ENCODE measurements at places on chromosomes 6 and 20.

- no peak for DNase-seq
Observed at GRCh38 chr6:6002005-6002847, 4.5 kb downstream of the NRN1 start.

DNA sequence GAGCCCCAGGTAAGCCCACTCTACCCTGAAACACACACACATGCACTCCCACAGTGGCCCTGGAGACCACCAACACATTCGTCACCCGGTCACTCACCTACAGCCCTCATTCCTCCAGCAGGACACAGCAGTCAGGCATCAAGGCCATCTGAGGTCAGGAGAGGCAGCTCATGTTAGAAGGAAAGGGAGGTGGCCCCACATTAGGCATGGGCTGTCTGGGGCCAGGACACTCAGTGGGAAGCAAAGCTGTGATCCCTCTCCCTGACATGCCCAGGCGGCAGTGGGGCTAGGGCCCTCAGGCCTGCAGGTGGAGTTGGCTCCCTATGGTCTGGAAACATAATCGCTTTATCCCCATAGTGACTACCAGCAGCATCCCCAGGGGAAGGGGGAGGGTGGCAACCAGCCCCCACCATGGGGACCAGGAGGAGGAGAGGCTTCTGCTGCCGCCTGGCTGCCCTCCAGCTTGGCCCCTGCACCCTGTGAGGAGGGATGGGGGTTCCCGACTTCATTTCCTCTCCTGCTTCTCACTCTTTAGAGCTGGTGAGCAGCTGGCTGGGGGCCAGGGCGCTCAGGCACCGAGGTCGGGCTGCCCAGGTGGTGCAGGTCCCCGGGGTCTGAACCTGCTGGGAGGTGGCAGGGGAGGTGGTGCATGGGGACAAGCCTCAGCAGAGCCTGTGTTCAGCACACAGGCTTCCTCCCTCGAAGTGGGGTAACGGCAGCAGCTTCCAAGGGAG lies 76.6 kb upstream of the CST7 start:
- DNase-seq, result no peak

- no peak for DNase-seq
Observed at GRCh38 chr6:912871-913835, 220.2 kb upstream of the EXOC2 start.

DNA sequence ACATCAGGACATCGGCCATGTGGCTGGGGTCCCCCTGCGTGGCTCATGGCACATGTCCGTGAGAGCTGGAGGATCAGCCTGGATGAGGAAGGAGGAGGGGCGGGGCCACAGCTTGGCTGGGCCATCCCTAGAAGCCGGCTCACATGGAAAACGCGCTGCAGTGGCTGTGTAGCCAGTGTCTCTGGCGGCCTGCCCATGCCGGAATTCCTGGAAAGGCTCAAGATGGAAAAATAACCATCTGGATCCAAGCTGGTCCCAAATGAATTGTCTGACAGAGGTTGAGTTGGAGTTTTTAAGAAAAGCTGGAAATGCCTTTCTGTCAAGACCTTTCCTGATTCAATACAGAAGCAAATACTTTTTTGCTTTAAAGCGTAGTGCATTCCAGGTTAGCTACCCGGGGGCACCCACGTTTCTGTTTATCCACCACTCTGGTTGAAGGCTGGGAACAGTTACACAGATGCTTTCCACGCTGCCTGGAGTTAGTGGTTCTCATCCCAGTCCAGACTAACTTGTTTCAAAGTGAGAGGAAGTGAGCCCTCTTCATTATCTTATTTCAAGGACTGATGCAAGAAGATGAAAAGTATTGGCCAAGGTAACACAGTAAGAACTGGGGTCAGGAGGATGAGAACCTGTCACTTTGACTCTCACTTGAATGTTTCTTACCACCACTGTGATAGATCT lies 99.0 kb downstream of the GMPR start:
- no peak for DNase-seq

GRCh38 chr20:43936805-43937204 lies 22.2 kb downstream of the TOX2 start:
- DNase-seq, result no peak

DNA sequence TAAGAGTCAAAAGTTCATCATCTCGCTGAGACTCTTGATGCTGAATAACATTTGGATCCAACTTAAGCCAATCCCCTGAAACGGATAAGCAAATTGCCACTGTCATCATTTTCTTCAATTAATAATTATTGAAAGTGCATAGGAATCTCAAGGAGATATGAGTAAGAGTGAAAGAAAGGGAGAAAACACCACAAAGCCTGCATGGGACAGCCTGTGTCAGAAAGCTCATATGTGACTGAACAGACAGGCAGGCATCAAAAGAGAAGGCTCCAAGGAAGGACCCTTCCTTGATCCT lies 13.3 kb downstream of the ATXN1 start:
- DNase-seq, result no peak

GRCh38 chr6:126252154-126252553 lies 87.8 kb upstream of the CENPW start:
- DNase-seq, result no peak

- DNase-seq, result no peak
Observed at GRCh38 chr6:70520575-70520974, 46.2 kb upstream of the SDHAF4 start.

- DNase-seq, result no peak
Observed at GRCh38 chr6:89807581-89807980, 12.0 kb downstream of the MDN1 start.

DNA sequence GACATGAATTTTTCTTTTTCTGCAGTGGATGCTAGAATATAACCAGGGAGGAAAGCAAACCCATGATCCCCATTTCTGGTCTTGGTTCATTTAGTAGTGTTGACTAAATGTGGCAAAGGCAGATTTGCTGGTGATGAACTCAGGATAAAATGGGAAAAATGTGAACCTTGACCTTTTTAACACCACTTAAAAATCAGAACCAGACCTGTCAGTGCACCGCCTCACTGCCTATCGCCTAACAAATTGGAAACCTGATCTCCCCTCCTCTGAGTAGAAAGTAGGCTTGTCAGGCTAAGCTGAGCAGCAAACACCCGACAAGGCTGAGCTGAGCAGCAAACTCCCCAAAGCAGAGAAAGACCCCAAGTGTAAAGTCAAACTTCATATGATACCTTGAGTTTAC lies 254.8 kb downstream of the FOXC1 start:
- no peak for DNase-seq

- no peak for DNase-seq
Observed at GRCh38 chr6:6386010-6386409, 65.5 kb upstream of the F13A1 start.

- no peak for DNase-seq
Observed at GRCh38 chr6:27517238-27517637, 44.3 kb upstream of the ZNF184 start.

DNA sequence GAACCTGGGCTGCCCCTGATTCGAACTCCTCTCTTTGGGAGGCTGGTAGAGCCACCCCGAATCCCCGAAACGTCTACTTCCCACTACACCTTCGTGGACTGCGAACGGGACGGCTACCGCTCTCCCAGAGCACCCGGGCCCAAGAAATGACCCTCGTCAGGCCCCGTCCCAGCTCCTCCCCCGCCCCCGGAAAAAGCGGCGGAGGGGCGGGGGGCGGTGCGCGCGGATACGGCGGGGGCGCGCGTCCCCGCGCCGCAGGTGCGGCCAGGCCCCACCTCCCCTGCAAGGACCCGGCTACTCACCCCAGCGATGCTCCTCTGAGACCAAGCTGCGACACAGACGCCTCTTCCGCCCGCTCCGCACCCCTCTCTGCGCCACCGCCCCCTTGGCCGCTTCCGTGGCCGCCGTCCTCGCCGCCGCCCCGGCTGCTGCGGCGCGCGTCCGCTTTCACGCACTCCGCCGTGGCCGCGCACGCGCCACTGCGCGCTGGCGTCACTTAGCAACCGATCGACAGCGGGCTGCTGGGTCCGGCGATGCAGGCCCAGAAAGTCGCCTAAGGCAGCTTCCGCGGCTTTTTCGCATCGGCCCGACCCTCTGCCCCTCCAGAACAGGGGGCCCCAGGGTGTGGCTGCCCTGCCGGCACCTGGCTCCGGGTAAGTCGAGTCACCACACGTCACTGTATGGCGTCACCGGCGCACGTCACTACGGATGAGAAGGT lies at the start of gene BTBD9:
BTBD9 (minus strand) TSS at position 432 of the 718 bp plus-strand sequence.
- peak; percentile 85 for DNase-seq

DNA sequence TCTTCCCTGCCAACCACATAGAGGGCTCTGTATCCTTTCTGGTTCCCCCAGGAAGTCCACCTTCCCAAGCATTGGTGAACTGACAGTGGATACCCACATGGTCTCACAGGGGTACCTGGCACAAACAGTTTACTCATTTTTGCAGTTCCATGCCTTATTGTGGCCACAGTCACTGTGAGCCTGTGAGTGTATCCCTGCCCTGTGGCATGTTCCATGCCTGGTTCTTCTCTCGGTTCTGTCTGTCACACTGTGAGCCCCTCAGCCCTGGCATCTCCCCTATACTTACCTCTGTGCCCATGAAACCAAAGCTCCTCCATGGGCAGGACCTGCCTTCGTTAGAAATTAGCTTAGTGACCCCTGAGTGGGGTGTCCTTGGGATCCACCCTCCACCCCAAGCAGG lies 107.8 kb downstream of the TOX2 start:
- no peak for DNase-seq

DNA sequence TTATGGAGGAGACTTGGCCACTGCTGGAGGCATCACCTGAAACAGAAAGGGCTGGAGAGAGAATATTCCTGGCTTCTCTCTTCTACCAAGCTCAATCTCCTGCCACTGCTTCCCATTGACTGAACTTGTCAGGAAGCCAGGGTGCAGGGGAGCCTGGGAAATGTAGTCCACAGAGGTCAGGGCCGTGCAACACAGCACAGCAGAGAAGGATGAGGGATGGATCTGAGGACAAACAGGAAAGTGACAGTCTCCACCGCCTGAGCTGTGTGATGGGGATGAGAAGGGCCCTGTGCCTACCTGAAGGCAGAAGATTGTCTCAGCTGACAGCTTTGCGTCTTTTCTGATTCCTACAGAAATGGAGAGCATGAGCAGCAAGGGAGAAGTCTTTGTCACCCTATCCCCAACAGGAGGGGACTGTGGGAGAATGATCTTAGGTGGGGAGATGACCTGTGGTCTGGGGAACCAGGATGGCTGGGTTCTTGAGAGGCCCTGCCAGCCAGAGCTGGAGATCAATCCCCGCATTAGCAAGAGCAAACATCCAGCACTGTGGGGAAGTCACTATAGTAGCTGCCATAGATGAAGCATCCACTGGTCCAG lies 114.2 kb downstream of the SNX5 start:
- DNase-seq, result no peak

- peak; percentile 47 for DNase-seq
Observed at GRCh38 chr6:125301435-125302391, at the start of gene HDDC2. HDDC2 (minus strand) TSS chr6:125301967; CDS start chr6:125301932, 35 bp downstream.

- no peak for DNase-seq
Observed at GRCh38 chr6:111591370-111591900, 14.2 kb downstream of the TRAF3IP2 start.

DNA sequence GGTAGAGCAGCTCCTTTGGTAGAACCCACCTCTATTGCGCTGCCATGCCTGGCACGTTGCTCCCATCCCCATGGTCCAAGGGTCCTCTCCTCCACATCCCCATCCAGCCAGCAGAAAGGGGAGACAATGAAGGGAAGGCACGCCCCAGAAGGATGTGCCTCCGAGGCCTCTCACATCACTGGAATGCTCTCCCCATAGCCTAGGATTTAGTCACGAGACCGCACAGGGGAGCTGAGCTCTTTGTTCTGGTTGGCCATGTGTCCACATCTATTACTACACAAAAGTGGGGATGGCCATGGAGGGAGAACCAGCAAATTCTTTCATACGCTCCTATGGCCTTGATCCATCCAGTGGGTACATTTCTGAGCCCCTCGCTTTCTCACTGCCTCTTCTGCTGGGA lies 60.5 kb upstream of the SALL4 start:
- no peak for DNase-seq

DNA sequence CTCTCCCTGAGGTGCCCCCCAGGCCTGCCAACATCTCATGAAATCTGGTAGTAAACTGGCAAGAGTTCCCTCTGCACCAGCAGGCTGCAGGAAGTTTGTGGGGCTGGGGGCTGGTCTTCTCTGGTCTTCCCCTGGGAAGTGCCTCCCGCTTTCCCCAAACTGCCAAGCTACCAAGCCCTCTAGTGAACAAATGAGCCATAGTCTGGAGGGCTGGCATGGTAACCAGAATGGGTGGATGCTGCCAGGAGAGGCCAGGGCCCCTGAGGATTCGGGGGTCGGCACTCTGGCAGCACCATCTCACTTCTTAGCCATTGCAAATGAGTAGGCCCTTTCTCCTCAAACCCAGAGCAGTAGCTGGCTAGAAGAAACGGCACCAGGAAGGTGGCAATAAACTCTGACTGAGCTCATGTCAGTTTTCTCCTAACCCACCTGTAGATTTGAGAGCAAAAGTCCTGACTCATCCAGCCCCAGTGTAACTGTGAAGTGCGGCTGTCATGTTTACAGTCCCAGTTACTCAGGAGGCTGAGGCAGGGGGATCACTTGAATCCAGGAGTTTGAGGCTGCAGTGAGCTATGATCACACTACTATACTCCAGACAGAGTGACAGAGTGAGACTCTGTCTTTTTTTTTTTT lies 35.9 kb downstream of the ZC3H12D start:
- DNase-seq, result no peak

GRCh38 chr20:9617940-9618339 lies 103.5 kb downstream of the LAMP5 start:
- DNase-seq, result no peak

GRCh38 chr20:60262967-60263603 lies 304.9 kb downstream of the CDH26 start:
- peak; percentile 60 for DNase-seq

- no peak for DNase-seq
Observed at GRCh38 chr20:60203451-60203850, 245.2 kb downstream of the CDH26 start.

DNA sequence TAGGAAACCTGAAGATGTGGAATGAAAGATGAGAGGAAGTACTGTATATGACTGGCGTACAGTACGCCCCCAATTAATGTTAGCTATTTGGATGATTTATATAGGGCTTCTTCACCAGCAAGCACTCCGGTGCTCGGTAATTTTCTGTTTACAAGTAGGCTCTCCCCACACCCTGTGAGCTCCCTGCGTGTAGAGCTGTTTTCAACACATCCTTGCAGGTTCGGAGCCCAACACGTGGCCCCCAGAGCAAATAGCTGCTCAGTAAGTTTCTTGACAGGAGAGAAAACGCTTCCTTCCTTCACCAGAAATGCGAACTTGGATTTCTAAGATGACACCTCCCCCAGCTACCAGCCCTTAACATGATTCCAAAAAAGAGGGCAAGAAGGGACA lies 1.2 kb upstream of the RAB22A start:
- DNase-seq, result no peak
